ENCODE measurements at places on chromosomes 11 and 22.

DNA sequence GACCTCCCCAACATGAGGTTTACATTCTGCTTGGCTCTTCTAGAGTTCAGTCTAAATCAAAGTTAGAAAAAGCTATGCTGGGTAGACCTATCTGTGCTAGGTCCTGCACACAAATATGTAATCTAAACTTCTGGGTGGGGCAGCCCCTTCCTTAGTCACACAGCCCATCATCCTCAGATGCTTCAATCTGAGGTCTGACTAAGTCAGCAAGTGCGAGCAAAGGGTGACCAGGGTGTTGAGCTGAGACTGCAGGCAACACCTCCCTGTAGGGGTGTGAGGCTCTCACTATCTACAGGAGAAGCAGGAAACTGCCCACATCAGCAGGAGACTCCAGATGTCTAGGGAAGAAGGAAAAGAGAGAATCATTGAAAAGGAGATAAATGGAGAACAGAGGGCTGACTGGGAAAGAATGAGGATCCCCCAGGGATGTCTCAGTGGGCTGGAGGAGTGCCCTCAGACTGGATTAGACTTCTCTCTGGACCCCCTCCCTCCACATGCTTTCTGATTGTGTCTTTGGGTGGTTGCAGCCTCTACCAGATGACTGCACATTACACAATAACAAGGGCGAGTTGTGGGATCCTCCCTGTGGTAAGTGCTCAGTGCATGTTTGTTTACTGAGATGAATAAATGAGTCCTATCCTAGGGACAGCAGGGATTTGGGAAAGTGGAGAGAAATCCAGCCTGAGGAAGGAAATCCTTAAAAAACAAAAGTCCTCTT is 266.2 kb upstream of the PLET1 start:
- DNase-seq: peak; percentile 68

GRCh38 chr11:47711816-47712215 is 3.4 kb downstream of the AGBL2 start:
- no peak for DNase-seq

DNA sequence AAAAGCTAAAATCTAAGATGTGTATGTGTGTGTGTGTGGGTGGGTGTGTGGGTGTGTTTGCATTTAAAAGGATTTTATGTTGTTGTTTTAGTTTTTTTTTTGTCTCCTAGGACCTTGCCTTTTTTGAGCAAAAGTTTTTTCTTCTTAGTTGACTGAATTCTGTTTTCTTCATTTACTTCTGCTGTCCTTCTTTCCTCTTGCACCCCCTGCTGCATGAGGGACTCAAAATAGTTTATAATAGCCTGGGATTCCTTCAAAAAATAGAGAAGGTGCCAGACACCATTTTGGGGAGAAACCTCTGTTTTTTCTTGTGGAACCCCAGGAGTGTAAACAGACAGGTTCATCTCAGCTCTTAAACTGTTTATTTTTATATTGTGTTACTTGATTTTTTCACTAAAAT is 817.7 kb downstream of the TBC1D22A start:
- DNase-seq: no peak

DNA sequence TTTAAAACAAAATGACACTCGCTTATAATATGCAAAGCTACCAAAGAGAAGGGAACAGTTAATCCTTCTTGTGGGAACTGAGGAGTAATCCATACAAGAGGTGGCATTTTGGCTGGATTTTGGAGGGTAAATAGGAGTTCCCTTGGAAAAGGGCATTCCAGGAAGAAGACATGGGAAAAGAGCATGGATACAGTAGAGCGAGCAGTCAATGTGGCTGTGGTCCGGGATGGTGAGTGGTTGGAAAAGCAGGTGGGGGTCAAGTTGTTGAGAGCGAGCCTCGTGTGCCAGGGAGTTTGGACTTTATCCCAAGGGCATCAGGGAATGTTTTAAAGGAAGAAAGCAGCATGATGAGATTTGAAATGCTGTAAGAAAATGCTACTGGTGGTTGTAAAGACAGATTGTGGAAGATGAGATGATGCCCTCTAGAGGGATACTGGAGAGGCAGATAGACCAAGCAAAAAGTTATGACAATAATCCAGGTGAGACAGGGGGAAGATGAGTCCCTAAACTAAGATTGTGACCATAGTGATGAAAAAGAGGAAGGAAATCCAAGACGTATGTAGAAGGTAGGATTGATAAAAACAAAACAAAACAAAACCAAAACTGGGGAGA is 3.8 kb upstream of the MMP7 start:
- no peak for DNase-seq

GRCh38 chr11:12799334-12799835 is 125.2 kb downstream of the TEAD1 start:
- DNase-seq: no peak

DNA sequence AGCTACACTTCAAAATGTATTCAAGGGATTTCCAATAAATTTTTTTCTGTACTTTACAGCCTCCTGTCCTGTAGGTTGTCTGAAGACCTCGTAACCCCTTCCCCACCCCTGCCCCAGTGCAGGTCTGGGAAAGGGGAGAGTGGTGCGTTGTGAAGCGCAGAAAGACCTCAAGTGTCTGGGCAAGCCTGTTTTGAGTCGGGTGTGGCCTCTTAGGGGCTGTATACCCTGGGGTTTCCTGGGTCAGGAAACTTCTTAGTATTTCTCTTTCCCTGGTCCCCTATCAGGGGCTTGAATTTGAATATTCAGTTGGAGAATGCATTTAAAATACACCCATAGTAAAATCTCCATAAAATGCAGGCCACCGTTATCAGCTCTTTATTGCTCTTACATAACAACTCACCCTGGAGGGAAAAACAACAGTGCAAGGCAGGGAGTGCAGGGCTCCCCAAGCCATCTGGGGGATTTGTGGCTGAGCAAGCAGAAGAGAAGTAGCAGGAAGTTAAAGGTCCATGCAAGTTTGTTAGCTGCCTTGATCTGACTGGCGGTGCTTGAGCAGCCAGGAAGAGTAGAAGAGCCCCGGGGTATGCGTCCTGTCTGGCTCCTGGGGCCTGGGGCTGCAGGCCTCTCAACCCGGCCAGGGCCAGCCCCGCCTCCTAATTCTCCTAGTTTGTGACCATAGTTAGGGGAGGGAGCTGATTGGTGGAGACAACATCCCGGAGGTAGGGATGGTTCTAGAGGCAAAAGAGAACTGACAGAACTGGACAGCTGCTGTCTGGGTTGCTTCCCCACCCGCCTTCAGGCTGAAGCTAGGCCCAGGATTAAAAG is 25.7 kb downstream of the ARHGAP1 start:
- no peak for DNase-seq

DNA sequence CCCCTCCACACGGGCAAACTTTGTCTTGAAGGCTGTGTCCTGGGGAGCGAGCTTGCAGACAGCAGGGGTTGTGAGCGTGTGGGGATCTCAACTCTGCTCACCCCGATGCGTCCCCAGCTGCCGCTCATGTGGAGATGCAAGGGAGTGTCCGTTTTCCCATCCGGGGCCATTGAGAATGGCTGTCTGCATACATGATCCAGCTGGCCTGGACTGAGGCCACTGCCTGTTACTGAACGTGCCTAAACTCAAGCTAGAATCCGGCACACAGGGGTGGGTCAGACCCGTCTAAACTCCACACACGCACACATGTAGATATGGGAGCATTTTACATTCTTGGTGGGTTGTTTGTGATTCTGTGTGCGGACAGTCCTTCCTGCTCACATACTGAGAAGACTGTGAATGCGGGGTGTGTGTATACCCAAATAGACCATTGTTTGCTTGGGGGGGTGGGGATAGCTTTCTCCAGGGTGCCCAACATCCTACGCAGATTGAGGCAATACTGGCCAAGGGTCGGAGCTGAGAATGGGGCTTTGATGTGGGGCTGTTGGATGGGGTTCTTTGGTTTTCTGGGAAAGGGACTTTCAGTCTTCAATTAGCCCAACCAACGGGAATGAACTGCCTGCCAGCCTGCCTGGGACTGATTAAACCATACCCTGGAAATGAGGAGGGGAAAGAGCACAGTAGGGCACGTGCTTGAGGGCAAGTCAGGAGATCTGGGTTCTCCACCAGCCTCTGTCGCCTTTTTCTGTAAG is 60.4 kb downstream of the ST3GAL4 start:
- DNase-seq: no peak

- DNase-seq: no peak
Measured at GRCh38 chr11:114188851-114189570, 107.2 kb upstream of the NNMT start.

DNA sequence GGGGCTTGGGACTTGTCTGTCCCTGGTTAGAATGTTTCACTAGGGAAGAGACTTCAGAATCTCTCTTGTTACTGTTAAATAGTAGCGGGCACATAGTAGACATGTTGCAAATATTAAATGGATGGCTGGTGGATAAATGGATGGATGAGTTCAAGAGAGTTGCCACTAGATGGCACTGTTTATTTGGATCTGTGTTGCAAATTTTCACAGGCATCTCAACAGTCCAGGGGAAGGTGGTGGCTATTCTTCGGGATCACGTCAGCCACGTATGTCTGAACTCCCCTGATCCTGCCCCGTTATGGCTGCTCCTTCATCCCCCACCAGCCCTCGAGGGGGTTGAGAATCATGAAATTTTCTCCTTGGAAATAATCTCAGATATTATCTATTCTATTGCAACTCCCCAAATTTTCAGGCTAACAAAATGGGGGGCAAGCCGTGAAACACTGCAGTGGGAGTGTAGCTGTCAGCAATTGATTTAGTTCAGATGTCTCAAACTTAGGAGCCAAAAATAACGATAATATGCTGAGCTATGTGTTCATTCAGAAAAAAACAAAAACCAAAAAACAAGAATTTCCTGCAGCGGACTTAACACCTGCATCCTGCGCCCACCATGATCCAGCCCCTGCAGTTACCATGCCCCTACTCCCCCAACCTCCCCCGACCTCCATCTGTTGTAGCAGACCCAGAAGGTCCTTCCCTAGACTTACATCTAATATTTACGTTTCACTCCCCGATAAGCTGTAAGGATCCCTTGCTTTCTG is 29.1 kb upstream of the BIRC3 start:
- DNase-seq: peak; percentile 88

GRCh38 chr11:33116535-33116934 is 44.7 kb downstream of the CSTF3 start:
- DNase-seq: peak; percentile 1

GRCh38 chr11:122851366-122851966 is 13.2 kb downstream of the CRTAM start:
- DNase-seq: no peak

DNA sequence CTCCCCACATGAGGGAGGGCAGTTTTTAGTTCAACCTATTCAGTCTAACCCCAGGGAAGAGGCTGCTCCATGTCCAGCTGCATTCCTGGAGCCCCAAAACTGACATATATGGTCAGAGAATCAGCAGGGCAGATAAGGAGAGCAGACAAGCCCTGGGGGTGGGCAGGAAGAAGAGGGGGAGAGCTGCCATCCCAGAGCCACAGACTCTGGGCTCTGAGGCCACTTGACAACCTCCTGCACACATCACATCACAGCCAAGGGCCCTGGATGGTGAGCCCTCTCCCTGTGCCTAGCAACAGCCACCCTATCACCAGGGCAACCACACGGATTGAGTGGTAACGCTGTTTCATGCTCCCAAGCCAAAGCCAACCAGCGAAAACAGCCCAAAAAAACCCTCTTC is 3.1 kb downstream of the ARHGAP1 start:
- peak; percentile 16 for DNase-seq

GRCh38 chr11:111819161-111819828 is 52.1 kb downstream of the ALG9 start:
- peak; percentile 89 for DNase-seq

DNA sequence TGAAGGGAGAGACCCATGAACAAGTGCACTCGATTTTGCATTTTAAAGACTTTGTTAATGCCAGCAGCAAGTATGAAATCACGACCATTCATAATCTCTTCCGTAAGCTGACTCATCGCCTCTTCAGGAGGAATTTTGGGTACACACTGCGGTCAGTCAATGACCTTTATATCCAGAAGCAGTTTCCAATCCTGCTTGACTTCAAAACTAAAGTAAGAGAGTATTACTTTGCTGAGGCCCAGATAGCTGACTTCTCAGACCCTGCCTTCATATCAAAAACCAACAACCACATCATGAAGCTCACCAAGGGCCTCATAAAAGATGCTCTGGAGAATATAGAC is 5.9 kb downstream of the SERPIND1 start:
- DNase-seq: no peak

GRCh38 chr22:41576877-41577276 is 12.8 kb downstream of the PMM1 start:
- DNase-seq: peak; percentile 62

- DNase-seq: no peak
Measured at GRCh38 chr22:47564158-47564450, 801.7 kb downstream of the TBC1D22A start.

- DNase-seq: no peak
Measured at GRCh38 chr11:20041499-20041898, 118.8 kb downstream of the DBX1 start.

- DNase-seq: no peak
Measured at GRCh38 chr11:17117262-17117661, 39.8 kb upstream of the RPS13 start.

DNA sequence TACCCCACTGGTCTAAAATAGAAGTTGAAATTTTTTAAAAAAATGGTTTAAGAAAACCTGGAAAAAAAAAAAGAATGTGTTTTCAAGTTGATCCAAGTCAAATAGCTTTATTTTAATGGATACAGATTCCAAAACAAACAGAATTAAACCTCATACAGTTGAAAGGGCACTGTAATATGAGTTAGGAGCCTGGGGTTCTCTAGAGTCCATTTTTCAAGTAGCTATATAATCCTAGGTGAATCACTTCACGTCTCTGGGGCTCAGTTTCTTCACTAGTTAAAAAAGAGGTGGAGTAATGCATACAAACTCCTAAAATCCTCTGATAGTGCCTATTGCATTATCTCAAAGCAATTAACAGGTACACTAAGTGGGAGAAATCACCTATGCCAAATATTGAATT is 132.9 kb downstream of the BBOX1 start:
- DNase-seq: no peak

DNA sequence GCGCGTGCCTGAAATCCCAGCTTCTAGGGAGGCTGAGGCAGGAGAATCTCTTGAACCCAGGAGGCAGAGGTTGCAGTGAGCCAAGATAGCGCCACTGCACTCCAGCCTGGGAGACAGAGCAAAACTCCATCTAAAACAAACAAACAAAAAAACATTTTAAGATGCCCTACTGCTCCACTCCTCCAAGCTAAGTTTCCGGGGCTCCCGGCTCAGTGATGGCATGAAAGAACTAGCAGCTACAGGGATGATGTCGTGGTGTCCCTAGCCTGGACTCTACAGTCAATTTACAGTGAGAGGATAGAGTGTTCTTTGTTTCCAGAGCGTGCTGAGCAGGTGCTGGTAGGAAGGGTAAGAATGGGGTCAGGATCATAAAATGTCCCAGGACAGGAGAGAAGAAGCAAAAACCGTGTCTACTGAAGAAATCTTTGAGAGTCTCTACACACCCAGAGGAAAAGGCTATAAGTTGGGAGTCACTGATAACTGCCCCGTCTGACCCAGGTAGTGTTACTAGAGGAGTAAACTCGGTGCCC is 1.2 kb upstream of the ZBTB3 start:
- no peak for DNase-seq

DNA sequence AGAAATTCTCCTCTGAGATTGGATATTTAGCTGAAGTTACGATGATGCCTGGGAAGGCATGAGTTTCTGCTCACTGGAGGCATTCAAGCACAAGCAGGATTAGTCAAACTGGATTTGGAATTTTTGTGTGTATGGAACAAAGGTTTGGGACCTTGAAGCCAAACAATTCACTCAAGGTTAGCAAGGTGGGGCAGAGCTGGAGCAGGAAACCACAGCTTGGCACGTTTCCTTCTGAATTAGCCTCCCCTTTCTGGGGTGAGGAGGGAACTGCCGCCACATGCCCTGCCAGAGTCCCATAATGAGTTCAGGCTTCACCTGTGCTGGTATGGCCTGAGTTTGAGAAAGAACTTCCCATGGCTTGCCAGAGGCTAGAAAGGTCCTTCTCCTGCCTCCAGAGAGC is 50.9 kb upstream of the RRAS2 start:
- DNase-seq: no peak

- no peak for DNase-seq
Measured at GRCh38 chr22:38129856-38130255, 19.4 kb upstream of the BAIAP2L2 start.
